ENCODE measurements at places on chromosomes 11 and 22. TPM values are rescaled to one million over a fixed set of nuclear protein-coding genes. Genes with fewer than 3 reads are reported as not detected.

- no peak for DNase-seq
Observed at GRCh38 chr11:45906096-45906682, 882 bp downstream of the FREY1 start.

DNA sequence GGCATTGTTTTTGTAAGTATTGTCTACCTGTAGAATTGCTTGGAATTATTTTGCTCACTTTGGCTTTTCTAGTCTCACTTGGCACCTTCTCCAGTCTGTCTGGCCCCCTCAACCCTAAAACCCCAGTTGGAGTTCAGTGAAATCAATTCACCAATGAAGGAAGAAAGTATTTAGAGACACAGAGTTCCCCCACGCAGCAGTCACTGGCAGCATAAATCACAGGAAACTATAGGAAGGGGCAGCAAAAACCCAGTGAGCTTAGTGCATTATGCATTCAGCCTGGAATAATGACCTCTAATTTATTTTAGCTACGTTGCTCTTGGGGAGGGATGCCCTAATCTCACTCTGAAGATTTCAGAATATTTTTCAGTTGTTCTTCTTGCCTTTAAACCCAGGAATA, 204.7 kb upstream of the BLID start:
- DNase-seq: no peak

DNA sequence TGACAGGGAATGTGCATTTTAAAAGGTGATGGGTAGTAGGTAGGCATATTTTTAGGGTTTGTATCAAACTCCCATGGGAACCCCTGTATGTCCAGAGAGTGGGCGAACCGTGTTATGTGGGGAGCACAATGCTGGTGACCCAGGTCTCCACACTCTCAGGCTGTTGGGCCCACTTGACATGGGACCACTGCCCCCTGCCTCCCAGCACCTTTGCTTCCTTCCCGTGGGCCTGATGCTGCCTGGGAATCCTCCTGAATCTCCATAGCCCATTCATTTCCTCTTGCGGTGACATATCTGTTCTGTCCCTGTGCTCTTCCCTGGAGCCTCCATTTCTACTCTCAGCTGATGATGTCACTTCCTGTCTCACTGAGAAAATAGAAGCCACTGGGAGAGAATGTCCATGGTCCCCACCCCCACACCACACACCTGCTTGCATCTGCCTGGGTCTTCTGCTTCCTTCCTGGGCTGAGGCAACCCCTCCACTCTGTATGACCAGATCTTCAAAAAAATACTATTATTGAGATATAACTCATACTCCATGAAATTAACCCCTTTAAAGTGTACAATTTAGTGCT, 55.8 kb upstream of the THY1 start:
- DNase-seq: peak; percentile 37

Gene DRD2
- 0.21 TPM for total RNA-seq

- DNase-seq: no peak
Observed at GRCh38 chr22:49357661-49358440, 469.8 kb downstream of the BRD1 start.

Gene DMC1
- 5.0 TPM for total RNA-seq

- DNase-seq: no peak
Observed at GRCh38 chr11:76267556-76267955, 61.3 kb upstream of the WNT11 start.

DNA sequence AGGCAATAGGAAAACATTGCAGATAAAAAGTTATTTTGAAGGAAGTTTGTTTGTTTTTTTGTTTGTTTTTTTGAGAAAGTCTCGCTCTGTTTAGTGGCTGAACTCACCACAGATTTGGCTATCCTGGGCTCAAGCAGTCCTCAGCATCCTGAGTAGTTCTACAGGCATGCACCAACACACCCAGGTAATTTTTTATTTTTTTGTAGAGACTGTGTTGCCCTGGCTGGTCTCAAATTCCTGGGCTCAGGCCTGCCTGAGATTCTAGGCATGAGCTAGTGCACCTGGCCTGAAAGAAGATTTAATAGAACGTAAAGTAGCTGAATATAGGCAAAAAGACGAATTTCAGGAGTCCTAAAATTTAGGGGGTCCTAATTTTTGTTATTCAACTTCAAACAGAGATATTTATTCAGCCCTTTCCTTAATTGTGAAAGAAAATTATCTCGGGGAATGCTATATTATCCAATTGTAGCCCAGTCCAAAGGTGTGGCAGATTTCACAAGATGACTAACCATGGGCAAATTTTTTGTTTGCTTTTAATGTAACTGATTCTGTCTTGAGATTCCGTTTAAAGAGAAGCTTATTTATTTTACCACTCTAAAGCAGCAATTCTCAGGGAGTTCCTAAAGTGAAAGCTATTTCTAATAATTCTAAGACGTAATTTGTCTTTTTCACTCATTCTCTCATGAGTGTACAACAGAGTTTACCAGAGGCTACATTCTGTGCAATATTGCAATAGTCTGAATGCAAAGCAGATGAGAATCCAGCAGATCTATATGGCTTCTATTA, 940 bp downstream of the IL18 start:
- no peak for DNase-seq

DNA sequence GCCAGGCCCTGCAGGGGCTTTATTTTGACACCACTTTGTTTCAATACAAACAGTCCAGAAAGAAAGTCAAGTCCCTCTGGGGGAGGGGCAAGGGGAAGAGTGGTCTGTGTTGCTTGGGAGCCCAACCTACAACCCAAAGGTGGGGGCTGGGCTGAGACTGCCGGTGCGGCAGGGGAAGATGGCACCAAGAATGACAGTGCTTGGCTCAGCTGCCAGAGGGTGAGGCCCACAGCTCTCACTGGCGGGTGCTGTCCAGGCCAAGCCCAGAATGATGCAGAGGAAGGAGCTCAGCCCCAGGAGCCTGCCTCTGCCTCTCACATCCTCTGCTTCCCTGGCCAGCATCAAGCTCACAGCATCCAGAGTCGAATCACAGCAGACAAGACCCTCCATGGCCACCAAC, 12.4 kb downstream of the ARFGAP2 start:
- no peak for DNase-seq

- peak; percentile 67 for DNase-seq
Observed at GRCh38 chr11:60343094-60343704, 16.1 kb downstream of the MS4A6E start.

DNA sequence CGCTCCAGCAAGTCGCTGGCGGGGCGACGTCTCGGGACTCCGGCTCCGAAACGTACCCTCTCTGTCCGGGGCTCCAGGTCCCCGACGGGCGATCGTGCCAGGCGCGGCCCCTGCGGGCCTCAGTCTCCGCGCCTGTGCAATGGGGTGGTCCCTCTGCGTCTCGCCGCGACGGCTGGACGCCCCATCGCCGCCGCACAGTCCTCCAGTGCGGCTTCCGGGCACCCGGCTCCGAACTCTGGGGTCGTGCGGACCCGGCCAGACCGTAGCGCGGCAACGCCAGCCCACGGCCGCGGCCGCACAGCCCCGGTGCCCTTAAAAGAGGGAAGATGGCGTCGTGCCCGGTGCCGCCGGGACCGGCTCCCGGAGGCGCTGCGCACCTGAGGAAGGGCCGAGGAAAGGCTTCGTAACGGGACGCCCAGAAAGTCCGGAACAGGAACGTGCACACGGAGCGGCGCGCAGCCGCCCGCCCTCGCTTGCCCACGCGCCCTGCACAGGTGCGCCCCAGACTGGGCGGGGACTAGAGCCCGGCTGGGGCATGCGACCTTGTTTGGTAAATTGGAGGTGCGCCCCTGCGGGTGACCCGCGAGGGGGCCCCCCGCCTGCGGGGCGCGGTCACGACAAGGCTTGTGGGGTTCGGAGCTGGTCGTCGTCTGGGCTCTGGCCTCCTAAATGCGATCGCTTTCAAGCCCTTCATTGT, 525 bp downstream of the BIK start:
- DNase-seq: peak; percentile 64

Gene EHD1
- total RNA-seq: 69.7 TPM

DNA sequence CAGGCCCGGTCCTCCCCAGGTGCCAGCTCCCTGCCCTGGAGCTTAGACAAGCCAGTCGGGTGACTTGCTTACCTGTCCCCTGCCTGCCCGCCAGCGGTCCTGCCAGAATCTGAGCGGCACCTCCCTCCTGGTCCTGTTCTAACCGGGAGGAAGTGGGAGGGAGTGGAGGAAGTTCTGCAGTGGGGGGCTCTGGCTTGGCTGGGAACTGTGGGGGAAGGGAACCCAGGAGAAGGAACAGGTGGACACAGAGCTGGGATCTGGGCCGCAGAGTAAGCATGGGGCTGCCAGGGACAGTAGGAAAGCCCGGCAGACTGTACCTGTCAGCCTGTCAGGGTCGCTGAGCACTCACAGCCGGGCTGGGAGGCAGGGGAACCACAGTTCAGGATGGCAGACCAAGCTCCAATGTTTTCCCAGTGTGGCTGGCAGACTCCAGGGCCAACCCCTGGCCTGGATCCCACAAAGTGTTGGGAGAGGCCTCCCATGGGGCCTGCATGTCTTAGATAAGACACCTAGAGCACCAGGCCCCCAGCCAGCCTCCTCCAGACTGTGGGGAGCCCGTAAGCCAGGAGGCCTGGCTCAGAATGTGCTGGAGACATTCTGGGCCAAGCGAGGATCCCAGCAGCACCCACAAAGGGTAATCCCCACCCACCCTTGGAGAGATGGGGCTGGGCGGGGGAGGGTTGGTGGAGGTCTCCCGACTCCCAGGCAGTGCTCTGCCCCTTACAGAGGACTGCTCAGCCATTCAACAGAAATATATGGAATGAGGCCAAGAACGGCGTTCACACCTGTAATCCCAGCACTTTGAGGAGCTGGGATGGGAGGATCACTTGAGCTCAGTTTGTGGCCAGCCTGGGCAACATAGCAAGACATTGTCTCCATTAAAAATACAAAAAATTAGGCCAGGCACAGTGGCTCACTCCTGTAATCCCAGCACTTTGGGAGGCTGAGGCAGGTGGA, 2.3 kb downstream of the CYB5R3 start:
- no peak for DNase-seq

GRCh38 chr11:22221143-22221542, 28.3 kb downstream of the ANO5 start:
- DNase-seq: no peak

DNA sequence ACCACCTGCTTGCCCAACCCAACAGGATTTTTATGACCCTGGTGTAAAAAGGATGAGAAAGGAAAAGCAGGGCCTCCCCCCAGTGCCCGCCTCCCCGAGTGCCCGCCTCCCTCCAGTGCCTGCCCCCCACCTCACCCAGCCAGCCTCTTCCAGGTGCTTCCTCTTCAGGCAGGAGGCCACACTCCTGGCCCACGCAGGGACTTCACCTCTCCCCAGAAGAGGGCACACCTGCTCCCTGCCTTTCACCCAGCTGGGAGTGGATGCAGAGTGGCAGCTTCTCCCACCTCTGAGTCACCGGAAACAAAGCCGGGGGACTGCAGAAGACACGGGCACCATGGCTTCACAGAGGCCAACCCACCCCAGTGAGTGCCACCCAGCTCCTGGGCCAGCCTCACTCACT, 16.1 kb downstream of the CPT1A start:
- peak; percentile 46 for DNase-seq

DNA sequence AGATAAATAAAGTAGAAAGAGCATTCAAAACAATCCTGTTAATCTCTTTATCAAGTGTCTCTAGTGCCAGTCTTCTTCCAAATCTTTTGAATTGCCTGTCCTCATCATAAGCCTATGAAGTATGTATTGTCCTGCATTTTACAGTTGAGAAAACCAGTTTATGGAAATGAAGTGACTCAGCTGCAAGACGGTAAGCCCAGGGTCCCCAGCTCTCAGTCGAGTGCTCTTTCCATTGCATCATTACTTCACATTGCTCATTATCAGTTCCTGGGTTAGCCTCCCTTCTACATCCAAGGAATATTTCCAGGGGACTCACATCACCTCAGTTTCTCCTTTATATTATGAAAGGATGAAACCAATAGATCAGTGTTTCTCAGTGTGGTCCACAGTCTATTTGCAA, 9.1 kb upstream of the P4HA3 start:
- DNase-seq: no peak

GRCh38 chr11:109785714-109786113, 307.5 kb upstream of the ZC3H12C start:
- DNase-seq: no peak

DNA sequence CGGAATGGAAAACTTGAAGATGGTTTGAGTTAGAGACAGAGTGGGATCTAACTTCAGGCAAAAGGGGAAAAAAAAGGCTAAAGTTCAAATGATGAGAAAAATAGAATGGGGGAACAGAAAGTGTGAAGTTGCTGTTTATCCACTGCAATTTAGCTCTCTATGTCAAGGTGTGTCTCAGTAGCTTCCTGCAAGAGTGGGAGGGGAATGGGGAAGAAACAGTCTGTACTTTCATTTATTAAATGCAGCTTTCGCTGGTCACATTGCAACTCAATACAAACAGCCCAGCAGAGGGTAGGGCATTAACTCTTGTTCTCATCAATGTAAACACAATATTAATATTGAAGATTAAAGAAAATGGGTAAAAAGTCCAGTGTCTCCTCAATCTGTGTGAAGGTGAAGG, 214.7 kb upstream of the SYN3 start:
- no peak for DNase-seq

Gene TREH
- total RNA-seq: not detected

- DNase-seq: no peak
Observed at GRCh38 chr11:16876837-16877236, 137.4 kb downstream of the PLEKHA7 start.

- DNase-seq: peak; percentile 88
Observed at GRCh38 chr11:12008790-12009616, 577 bp upstream of the DKK3 start.

DNA sequence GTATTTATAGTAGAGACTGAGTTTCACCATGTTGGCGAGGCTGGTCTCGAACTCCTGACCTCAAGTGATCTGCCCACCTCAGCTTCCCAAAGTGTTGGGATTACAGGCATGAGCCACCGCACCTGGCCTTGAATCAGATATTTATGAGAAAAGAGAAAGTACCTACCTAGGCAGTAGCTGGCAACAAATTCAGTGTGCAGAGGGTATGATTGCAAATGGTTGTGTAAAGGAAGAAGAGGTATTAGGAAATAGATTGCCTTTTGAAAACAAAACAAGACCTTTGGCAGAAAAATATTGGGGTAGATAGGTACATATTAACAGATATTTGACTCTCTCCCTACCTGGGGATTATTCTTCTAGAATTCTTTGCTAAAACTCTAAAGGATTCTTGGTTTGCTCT, 38.5 kb upstream of the LIN7C start:
- DNase-seq: no peak

Gene CSNK2A3
- total RNA-seq: 4.8 TPM
